ENCODE measurements at places on chromosomes 1 and 21.
A peak's percentile ranks its signal among the peaks of the same experiment; 100 is the strongest.

- DNase-seq, result no peak
These were observed 872 bp upstream of the PINK1 start for GRCh38 chr1:20632386-20632785.

- DNase-seq, result no peak
These were observed 19.3 kb upstream of the KLHDC8A start for GRCh38 chr1:205375835-205376545.

- no peak for DNase-seq
These were observed 25.9 kb upstream of the RAP1A start for GRCh38 chr1:111593403-111594305.

DNA sequence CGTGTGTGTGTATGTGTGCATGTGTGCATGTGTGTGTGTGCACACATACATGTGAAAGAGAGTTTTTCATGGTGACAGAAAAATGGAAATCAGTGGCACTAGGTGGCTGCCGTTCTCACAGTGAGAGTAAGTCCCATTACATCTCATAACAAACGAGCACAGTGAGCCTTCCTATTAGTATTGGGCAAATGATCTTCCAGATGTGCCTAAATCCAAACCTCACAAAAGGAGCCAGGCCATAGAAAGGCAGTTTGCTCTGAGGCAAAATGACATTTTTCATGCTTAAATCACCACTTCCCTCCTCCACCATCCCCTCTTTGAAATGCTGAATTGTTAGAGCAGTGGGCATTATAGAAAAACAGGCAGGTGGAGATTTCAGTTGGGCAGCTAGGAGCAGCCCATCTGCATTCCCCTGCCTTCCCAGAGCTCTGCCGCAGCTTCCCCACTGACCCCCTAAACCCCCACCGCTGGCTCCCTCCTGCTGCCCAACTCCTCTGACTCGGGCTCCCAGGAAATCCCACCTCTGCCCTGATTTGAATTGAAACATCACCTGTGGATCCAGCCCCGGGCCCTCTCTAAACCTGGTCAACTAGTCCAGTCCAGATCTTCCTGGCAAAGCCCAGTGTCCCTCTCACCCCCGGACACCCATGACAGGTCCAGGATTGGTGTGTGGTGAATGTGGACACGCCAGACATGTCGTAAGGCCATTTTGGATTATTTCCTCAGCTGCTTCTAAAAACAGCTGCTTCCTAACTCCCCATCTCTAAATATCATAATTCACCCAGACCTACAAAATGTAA is 190.5 kb downstream of the SEC16B start:
- no peak for DNase-seq

DNA sequence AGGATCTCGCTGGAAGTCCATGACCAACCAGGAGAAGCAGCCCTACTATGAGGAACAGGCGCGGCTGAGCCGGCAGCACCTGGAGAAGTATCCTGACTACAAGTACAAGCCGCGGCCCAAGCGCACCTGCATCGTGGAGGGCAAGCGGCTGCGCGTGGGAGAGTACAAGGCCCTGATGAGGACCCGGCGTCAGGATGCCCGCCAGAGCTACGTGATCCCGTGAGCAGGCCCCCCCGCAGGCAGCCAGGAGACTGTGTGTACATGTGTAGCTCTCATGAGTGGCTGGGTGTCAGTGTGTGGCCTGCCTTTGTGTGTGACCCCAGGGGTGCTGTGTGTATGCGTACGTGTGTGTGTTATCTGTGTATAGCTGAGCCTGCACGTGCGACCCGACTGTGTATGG is 27.2 kb downstream of the ETNK2 start:
- no peak for DNase-seq

GRCh38 chr1:26190373-26190987 is at the start of gene CATSPER4:
TSS of gene CATSPER4 (plus strand) at chr1:26190602. CDS start at chr1:26190628, 26 bp downstream.
- no peak for DNase-seq

- DNase-seq, result no peak
These were observed 25.4 kb downstream of the SYT6 start for GRCh38 chr1:114128293-114128692.

- DNase-seq, result no peak
These were observed 33.4 kb downstream of the B3GALNT2 start for GRCh38 chr1:235470741-235471439.

- no peak for DNase-seq
These were observed 380 bp downstream of the TFF2 start for GRCh38 chr21:42350318-42350910.

- DNase-seq, result no peak
These were observed 24.3 kb upstream of the FMO2 start for GRCh38 chr1:171160639-171161354.

GRCh38 chr1:7956218-7957032 is 5.1 kb upstream of the PARK7 start:
- no peak for DNase-seq

GRCh38 chr1:242033447-242033846 is 34.5 kb upstream of the MAP1LC3C start:
- no peak for DNase-seq

DNA sequence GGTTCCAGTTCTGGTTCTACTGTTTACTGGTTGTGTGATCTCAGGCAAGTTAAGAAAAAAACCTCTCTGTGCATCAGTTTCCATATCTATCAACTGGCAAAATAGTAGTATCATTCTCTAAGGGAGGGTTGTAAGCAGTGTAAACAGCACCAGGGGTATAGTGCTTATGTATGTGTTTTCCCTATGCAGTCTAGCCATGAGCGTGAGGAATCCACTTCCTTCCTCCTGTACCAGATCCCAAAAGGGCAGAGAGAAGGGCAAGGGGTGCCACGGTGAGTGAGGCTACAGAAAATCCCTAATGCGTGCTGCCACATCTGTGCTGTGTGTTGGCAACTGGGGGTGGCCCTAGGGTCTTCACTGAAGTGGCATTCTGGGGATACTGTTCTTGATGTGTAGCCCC is 18.4 kb upstream of the RNF19B start:
- DNase-seq, result no peak

- DNase-seq, result no peak
These were observed 492.5 kb upstream of the ADGRL2 start for GRCh38 chr1:81308191-81308590.

DNA sequence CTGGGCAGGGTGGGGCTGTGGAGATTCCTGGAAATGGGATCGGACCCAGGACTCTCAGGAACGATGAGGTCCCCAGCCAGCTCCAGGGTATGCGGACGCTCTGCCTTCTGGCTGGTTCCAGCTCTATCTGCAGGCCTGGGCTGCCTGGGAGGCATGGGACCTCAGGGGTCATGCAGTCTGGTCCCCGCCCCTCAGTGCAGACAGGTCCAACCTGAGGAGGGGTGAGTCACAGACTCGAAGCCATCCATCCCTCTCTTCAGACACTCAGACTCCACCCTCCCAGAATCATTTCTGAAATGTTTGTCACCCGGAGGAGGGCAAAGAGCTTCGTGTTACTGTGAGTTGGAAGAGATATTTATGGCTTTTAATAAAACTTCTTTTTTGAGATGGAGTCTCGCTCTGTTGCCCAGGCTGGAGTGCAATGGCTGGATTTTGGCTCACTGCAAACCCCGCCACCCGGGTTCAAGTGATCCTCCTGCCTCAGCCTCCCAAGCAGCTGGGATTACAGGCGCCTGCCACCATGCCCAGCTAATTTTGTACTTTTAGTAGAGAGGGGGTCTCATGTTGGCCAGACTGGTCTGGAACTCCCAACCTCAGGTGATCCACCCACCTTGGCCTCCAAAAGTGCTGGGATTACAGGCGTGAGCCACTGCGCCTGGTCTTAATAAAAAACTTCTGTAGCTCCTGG is 5.9 kb upstream of the MYOM3 start:
- DNase-seq, result no peak

DNA sequence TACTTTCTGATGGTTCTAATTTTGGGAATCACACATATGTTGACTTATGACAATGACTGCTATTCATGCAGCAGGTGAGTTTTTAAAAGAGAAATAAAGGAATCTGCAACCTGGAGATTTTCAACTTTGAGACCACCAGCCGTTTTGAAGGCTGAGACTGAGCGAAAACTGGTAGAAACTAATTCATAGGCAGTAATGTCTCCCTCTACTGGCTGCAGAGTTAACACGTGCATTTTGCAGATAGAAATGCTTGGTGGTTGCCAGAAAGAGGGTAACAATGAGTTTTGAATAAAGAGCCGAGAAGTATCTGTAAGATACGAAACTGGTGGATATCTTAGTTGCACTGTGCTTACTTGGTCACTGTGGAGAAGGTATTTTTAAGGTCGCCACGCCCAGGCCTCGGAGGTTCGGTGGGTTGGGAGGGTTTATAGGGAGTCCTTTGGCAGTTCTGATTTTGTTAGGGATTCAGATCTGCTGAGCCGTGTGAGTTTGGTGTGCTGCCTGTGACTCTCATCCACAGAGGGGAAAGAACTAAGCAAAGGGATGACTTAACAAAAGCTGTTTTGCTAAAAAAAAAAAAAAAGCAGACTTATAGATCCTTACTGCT is 83.0 kb downstream of the RYR2 start:
- no peak for DNase-seq

- no peak for DNase-seq
These were observed 229.3 kb downstream of the PRDM2 start for GRCh38 chr1:13929313-13929712.

GRCh38 chr1:78088015-78088414 is 42.2 kb downstream of the GIPC2 start:
- no peak for DNase-seq

GRCh38 chr21:17387030-17387617 is 125.7 kb upstream of the CXADR start:
- peak; percentile 15 for DNase-seq

DNA sequence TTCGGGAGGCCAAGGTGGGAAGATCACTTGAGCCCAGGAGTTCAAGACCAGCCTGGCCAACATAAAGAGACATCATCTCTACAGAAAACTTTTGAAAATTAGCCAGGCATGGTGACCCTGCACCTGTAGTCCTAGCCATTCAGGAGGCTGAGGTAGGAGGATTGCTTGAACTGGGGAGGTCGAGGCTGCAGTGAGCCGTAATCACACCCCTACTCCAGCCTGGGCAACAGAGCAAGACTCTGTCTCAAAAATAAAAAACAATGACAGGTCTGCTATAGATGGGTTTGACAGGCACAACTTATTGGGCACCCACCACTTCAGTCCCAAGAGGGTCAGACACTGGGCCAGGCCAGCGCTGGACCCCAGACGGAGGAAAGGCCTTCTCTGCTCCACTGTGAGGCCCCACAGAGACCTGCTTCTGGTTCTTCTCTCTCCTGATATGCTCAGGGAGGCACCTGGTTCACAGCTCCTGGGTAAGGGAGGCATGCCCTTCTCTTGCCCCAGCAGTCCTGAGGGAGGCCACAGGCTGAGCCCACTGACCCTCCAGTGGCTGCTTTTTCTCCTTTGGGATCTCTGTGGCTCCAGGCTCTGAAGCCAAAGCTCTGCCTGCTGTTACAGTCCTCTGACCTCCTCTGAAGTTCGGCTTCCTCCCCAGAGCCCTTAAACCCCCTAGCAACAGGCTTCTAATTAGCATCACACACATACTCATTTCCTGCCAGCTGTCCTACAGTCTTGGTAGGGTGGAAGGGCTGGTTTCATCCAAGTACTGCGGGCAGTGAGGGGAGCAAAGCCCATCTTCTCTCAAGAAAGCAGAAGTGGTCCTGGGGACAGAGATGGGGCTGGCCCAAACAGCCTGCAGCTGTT is 14.4 kb downstream of the S100A16 start:
- no peak for DNase-seq

DNA sequence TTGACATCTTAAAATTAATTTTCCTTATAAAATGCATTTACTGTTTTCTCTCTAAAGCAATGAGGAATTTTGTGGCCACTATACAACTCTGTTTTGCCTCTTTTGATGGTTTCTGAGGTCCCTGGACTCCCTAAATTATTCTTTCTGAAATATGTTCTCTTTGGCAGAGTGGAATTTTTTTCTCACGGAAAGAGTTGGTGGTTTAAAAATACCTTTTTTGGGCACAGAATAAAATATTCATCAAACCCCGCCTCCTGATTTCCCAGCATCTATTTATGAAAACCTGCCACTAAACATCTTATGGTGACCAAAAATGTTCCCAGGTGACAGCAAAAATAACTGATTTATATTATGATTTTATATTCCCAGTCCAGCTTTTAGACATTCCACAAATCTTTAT is 165.3 kb upstream of the SYT6 start:
- no peak for DNase-seq

GRCh38 chr1:24080131-24080530 is 31.8 kb downstream of the MYOM3 start:
- no peak for DNase-seq

DNA sequence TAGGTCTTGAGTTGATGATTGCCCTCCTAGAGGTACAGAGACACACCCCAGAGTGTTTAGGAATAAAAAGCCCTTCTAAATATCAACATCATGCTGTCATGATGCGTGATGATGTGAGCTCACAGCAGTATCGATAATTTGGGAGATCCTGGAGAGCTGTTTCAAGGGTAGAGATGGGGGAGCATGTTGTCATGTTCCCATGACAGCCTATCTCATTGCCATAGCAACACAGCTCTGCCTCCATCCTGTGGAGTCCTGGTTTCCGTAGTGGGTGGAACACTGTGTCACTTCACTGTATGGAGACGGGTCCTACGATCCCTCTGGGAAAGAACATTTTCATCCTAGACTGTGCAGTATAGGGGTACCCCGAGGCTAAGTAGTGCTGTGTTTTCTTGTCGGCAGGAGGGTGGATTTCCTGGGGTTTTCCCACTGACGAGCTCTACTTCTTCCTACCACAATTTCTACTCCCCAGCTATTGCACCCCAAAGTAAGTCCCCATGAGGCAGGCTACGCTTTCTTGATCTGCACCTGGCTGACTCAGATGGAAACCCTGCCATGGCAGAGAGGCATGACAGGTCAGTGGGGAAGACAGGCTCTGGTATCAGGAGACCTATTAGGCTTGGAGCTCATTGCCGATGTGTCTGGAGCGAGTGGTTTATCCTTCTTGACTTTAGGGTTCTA is 7.2 kb downstream of the KISS1 start:
- no peak for DNase-seq

- DNase-seq, result no peak
These were observed 93.9 kb downstream of the ATP5PO start for GRCh38 chr21:33821503-33822322.

DNA sequence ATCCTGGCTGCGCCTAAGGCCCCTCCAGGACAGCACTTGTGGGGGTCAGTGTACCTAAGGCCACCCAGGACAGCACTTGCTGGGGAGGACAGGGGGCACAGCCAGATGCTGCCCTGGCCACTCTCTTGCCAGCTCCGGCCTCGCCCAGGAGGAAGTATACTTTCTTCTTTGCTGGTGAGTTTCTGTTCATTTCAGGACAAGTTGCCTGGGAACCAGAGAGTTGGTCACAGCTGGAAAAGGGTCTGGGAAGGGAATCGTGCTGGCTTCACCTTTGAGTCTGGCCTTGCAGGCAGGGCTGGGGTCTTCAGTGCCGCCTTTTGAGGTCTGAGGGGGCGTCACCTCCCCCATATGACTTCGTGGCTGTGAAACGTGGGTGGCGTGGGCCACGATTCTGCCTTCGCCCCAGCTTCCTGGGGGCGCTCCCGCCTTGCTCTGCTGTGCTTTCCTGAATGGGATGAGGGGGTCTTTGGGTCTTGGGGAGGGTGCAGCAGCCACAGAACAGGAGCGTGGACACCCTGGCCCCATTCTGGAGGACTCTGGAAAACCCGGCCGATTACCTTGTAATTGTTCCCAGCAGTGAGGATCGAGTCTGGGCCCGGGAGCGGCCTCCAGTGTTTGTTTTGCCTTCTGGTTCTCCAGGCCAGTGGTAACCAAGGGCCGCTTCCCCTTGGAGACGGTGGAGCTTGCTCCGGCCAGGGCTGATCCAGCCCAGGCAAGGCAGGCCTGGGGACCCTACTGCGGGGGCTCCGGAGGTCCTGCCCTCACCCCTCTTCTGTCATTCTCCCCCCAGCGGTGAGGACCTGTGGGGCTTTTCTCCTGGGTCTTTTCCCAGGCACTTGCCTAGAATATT is 45.9 kb downstream of the SPSB1 start:
- no peak for DNase-seq

- no peak for DNase-seq
These were observed 166.0 kb upstream of the C8B start for GRCh38 chr1:57131701-57132394.

GRCh38 chr1:111163363-111163762 is 23.3 kb downstream of the CEPT1 start:
- DNase-seq, result no peak
